T-helper 2 cell treated with Interferon-gamma antibody and Interleukin-4, amounts not matched to agents 5 μg/mL and 100 μg/mL, for 36 hours (primary cell): ENCODE measurements at places on chromosomes 7 and 10.

DNA sequence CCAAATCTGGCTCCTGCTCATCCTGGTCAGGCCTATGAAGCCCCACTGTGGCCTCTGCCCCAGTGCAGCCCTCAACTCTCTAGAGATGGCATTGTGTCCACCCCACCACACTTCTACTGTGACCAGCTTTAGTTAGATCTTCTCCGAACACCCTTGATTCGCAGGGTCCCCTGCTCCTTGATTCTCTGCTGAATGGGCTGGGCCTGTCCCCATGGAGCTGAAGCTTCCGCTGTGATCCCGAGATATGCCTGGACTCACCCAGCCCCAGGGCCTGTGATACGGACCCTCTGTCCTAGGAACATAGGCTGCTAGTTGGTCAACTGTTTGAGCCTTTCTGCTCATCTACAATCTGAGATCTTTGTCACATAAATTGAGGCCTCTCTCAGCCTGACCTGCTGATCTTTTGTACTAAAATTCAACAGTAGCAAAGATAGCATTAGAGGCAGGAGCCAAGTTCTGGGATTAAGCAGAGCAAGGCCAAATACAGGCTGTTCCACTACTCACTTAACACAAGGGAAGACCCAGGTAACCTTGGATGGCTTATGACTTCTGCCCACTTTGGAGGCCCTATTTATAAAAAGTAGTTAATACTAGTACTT lies 6.5 kb upstream of the PPIF start:
- H3K27ac ChIP-seq = no peak overlapping the region
- H3K27me3 ChIP-seq = no peaks in the 10 kb centered on the region
- H3K36me3 ChIP-seq = peaks cover 2% of the 10 kb centered on the region
- no peak overlapping the region for H3K4me3 ChIP-seq

- H3K4me1 ChIP-seq = no peaks in the 10 kb centered on the region
- no peak for DNase-seq
- H3K27me3 ChIP-seq = no peaks in the 10 kb centered on the region
- H3K27ac ChIP-seq = no peak overlapping the region
- H3K4me3 ChIP-seq = no peak overlapping the region
- H3K36me3 ChIP-seq = peaks cover 1% of the 10 kb centered on the region
These were observed 26.7 kb downstream of the ZNF277 start for GRCh38 chr7:112233048-112233697.

DNA sequence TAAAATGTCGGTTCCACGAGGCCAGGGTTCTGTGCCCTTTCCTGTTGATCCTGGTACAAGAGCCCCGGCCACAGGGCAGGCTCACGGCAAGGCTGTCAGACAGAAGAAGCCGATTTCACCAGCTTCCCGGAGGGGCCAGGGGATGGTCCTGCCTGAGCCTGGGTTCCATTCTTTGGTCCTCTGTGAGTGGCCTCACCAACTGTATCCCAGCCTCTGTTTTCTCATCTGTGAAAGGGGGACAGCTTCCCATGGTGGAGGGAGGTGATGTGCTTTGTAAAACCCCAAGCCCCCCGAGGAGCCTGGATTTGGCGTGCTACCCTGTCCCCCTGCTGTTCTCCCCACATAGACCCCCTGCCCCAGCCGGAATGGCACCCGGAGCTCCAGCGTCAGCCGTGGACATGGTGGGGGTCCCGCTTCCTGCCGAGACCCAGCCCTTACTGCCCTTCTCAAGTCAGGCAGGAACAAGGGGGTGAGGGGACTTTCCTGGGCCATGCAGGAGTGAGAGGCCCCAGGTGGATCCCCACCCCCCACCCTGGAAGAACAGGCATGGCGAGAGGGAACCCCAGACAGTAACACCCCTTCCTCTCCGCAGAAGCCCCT lies 28.3 kb upstream of the ELFN1 start:
- H3K36me3 ChIP-seq = no peaks in the 10 kb centered on the region
- no peak for DNase-seq
- H3K4me1 ChIP-seq = no peaks in the 10 kb centered on the region
- H3K27me3 ChIP-seq = peaks cover 2% of the 10 kb centered on the region
- no peak overlapping the region for H3K27ac ChIP-seq

DNA sequence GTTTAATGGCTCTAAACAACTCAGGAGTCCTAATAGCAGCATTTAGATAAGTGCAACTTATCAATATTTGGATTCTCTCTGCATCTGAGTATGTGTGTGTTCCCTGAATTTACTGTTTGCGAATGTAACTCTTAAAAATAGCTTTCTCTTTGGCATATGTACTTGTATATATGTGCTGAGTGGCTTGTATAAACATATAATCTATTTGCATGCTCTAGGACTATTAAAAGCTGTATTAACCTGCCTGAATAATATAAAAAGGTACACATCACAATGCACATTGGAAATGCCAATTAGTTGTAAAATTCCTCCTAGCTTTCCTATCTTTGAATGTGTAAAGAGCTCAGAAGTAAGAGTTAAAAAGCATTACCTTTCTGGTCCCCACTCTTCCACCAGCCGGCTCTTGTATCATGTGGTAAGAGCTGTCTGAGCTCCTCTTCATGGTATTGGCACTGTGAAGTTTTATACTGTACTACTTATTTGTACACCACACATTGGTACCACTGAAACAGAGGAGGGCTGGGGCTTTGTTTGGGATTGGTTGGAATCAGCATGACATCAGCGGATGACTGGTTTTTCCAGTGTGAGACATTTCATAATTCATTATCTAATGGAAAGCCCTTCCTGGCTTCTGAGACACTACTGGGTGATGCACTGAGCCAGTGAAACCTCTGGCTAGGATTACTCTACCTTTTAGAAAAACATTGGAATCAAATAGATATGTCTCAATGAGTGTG lies at the start of gene INHBA:
Gene INHBA (minus strand): TSS at position 456 of the 737 bp plus-strand sequence. CDS start 2,716 bp downstream, outside the sequence.
- H3K27me3 ChIP-seq = peaks cover 76% of the 10 kb centered on the region
- no peak within 1 kb of the TSS for H3K4me3 ChIP-seq
- no peak within 1 kb of the TSS for H3K27ac ChIP-seq
- no peak for DNase-seq
- H3K36me3 ChIP-seq = no peaks in the 10 kb centered on the region

DNA sequence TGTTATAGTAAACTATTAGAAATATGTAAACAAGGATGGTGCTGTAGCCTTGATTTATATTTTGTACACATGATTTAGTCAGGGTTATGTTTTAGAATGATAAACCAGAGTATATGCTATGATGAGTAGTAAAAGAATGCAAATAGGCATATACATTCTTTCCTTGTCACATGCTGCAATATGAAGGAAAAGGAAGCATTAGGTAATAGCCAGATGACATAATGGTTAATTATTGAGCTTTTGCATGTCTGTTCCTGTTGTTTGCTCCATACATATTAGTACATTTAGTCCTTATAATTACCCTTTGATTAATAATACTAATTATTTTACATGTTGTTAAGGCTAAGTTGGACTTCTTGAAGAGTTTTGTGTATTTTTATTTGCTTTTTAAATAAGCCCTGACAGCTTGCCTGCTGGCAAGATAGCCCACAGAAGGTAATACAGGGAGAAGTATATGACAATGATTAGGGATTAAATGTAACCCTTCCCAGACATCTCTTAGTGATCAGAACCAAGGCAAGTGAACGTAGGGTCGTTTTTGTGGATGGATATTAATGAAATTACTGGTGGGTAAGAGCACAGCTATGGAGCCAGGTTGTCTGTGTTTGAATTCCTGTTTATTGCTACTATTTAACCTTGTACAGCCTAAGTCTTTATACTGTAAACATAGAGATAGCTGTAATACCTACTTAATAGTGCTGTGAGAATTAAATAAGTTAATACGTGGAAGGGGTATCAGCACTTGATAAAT lies 68.4 kb downstream of the PHTF2 start:
- DNase-seq = no peak
- H3K27ac ChIP-seq = no peak overlapping the region
- no peak overlapping the region for H3K4me3 ChIP-seq
- H3K27me3 ChIP-seq = no peaks in the 10 kb centered on the region

DNA sequence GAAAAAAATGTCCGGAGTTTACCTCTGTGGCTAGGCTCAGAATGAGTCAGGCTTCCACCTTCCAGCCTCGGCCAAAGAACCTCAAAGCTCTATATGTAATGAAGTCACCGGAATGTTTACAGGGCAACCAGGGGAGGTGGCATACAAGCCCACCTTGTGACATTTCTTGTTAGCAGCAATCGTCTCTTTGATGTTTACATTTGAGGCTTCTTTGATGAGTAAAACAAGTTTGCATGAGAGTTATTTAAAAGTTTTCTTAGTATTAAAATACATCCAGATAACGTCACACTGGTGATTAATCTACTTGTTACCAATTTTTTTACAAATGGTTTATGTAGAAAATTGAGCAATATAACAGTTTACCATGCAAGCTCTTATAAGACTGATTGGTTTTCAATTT lies 133.1 kb upstream of the ADAM12 start:
- H3K4me1 ChIP-seq = no peaks in the 10 kb centered on the region
- no peaks in the 10 kb centered on the region for H3K36me3 ChIP-seq
- DNase-seq = no peak
- H3K4me3 ChIP-seq = no peak overlapping the region
- H3K27me3 ChIP-seq = no peaks in the 10 kb centered on the region
- H3K27ac ChIP-seq = no peak overlapping the region
